Tibial artery (tissue), 4 donors: ENCODE measurements at places on chromosomes 6 and 20.

GRCh38 chr6:36339146-36339545 is 2.5 kb upstream of the BNIP5 start:
- peak; percentile 56 for DNase-seq

GRCh38 chr20:60782959-60783625 is 469.0 kb upstream of the CDH4 start:
- DNase-seq, result no peak

DNA sequence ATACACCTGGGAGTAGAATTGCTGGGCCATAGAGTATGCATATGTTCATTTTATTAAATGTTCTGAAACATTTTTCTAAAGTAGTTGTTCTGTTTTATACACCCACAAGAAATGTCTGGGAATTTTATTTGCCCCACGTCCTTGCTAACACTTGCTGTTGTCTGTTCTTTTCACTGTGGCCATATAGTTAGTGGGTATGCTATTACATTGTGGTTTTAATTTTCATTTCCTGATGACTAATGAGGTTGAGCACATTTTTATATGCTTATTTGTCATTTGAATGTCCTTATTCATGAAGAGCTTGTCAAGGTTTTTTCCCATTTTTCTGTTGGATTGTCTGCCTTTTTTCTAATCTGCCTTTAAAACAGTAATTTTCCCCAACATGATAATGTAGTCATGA is 41.5 kb upstream of the TGM3 start:
- no peak for DNase-seq

DNA sequence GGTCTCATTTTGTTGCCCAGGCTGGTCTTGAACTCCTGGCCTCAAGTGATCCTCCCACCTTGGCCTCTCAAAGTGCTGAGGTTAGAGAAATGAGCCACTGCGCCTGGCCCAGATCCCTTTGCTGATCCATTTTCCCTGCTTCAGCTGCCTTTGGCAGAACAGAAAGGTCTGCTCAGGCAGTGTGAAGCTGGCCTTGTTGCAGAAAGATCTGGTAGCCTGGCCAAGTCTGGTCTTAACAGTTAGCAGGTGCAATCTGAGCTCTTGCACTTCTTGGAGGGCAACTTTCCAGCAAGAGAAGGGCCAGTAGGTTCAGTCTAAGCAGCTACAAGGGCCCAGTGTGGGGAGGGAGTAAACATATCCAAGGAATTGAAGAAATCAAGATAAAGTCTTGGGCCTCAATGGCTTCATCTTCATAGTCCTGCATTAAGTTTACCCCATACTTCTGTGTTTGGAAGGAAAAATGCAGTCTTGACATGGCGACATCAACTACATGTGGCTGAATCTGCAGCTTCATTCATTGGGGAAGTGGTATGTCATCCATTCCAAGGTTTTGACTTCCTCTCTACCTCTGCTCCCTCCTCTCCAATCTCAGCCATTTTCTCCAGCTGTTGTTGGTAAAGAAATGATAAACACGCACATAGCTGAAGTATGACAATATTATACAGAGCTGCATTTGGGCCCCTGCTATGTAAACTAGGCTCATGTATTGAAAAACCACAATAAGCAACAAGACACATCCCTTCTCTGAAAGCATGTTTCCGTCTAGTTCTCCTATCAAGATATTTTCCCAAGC is 39.0 kb upstream of the NEDD9 start:
- DNase-seq, result no peak

DNA sequence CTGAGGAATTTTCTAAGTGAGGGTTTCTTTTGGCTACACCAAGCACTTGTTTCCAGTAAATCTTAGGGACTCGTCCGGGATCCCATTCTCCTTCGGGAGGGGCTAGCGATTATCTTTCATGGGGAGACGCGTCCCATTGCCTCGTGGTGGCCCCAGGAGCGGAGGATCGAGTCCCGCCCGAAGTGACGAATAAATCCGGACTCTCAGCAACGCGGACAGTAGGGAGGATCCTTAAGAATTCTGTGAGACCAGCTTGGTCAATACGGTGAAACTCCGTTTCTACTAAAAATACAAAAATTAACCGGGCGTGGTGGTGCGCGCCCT is 69.1 kb upstream of the PRSS16 start:
- DNase-seq, result no peak

GRCh38 chr20:61657721-61658377 is 405.8 kb downstream of the CDH4 start:
- DNase-seq, result no peak

GRCh38 chr6:1614448-1615150 is 4.9 kb downstream of the FOXC1 start:
- DNase-seq, result no peak

DNA sequence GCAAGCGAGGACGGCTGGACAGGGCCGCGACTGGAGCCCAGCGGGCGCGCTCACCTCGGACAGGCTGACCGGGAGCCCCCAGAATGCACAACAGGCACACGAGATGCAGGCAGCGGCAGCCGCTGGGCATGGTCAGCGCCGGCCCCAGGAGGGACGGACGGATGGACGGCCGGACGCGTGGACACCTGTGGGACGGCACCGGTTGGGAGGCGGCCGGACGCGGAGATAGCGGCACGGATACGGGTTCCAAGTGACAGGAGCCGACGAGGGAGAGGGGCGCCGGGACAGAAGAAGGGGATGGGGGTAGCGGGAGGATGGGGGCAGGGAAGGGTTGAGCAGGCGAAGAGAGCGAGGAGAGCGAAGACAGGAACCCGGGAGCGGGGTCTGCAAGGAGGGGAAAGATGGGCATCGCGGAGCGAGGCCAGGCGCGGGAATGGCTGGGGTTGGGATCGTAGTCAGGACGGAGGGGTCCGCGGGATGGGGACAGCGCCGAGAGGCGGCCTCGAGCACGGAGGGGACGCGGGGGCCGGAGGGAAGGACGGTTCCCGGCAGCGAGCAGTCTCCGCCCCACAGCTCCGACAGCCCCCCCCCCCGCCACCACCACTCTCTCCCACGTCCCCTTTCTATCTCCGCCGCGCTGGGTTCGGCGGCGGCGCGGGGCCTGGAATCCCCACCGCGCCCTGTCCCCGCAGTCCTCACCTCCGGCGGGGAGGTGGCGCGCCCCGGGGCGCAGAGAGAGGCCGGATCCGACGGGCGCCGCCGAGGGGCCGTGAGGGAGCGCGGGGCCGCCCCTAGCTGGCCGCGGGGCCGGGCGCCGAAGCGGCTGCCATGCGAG is 435 bp downstream of the DLK2 start:
- peak; percentile 79 for DNase-seq

DNA sequence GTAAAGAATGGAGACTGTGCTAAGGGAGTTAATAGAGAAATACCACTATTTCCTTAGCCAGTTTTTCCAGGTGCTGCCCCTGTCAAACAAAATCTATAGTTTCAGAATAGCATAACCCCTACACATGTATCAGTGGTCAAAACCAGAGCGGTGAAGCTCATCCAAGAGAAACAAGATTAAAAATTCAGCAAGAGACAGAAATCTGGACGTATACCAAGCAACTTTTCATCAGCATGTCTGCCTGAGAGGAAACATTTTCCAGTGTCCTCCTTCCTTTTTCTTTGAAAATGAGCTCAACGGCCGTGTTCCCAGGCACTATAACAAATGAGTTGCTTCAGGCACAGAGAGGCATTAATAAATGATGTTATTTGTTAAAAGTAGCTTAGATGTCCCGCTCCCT is 416.5 kb downstream of the BCKDHB start:
- DNase-seq, result no peak

DNA sequence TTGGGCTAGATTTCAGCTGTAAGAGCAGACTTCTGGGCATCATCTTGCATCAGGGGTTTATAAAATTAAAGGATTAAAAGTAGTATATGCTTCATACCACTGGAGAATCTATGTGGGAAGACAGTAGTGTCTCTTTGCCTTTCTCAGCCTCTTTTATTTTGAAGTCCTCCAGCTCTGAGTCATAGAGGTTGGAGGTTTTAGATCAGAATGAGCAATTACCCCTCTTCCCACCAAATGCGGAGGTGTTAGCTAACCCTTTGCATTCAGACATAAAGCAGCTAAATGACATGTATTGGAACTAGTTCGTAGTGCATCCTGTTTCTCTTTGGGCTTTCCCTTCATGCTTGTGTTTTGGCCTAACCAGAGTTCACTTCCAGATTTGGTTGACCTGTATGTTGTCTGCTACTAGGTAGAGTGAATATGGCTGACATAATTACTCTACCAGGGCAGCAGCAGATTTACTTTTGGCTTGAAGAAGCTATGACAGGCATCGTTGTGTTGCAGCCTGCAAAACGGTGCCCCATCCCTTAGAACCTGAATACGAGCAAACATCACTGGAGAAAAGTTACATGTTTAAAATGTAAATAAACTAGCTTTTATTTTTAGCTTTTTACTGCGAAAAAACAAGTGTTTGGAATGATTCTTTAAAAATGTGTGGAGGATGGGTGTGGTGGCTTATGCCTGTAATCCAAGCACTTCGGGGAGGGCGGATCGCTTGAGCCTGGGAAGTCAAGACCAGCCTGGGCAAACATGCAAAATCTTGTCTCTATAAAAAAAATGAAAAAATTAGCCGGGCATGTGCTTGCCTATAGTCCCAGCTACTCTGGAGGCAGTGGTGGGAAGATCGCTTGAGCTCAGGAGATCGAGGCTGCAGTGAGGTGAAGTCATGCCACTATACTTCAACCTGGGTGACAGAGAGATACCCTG is 82.2 kb downstream of the MYO6 start:
- DNase-seq, result no peak

DNA sequence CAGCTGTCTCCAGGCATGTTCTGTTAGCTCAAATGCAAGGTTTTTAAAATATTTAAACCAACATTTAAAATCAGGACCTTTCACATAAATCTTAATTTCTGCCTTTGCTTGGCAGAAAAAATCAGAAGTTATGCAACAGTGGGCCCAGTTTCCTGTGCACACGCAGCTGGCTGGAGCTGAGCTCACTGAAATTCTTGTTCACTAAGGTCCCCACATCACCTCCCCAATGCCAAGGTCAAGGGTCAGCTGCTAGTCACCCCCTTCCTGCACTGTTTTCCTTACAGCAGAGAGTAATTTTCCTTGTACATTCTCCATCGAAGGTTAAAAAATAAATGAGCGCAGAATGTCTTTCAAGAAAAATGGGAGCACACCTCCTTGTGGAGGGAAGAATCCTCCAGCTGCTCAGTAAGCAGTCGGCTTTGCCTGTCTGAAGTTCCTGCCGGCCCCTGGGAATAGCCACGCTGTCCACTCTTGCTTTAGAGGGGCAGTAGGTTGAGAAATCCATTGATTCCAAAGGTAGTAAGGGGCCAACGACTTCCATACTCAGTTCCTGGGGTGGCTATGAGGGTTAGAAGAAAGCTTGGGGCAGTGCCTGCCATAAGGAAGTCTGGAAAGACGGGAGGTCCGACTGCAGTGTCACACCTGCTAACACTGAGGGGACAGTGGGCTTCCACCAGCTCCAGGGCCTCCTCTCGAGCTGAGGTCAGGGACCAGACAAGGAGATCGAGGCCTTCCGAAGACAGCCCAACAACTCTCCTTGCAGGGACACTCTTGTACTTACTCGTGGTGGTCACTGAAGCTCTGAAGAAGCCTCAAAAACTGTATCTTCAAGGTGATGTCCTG is 56.8 kb downstream of the MYH7B start:
- DNase-seq, result peak; percentile 20

DNA sequence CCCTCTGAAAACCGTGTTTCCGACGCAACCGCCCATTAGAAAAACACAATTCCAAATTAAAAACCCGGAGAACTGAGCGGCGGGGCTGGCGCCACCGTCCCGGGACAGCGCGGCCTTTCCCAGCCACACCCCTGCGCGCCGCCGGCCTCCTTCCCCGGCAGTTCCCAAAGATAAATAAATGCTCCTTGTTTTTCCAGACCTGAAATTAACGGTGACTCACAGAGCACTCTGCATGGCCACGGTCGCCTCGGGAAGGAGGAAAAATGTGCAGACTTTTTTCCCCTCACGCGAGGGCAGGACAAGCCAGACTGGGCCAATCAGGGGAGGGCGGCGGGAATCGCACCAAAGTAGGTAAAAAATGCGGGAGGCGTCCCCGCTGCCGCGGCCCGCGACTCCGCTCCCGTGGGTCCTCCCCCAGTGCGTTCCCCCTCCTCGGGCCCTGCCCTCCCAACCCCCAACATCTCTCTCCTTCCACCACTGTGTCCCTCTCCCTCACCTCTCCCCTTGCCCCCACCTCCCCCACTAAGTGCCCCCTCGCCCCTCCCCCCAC is 828 bp upstream of the DSTN start:
- DNase-seq, result peak; percentile 99

DNA sequence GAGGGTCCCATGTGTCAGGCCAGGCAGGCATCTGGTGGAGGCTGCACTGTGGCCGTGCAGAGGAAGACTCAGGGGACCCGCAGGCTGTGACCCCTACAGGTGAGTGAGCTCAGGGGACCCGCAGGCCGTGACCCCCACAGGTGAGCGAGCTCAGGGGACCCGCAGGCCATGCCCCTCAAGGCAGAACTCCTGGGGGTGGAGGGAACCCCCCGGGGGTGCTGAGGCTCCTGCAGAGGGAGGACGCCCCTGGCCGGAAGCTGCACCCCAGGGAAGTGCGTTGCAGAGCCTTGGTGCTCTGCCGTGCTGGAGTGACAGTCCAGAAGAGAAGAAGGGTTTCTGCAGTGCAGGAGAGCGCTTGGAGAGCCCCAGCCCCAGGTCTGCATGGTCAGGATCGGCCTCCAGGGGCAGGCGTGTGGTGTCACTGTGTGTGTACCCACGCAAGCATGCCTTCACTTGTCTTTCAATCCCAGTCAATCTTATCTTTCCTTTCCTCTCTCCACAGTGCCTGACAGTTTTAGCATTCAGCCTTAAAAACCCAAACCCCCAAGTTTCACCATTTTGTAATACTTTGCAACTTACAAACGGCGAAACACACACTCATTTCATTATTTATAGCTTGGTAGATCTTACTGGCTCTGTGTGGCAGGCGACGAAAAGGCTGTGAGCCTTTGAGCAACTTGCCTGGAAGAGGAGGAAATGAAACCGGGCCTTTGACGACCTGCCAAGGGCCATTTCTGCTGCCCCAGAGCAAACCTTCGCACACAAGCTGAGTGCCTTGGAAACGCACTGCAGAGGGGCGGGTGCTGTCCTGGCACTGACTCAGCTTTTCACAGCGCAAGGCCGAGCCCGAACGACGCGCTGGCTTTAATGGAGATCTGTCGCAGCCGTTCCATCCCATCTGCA is 101.4 kb upstream of the AGPAT4 start:
- DNase-seq, result peak; percentile 84

DNA sequence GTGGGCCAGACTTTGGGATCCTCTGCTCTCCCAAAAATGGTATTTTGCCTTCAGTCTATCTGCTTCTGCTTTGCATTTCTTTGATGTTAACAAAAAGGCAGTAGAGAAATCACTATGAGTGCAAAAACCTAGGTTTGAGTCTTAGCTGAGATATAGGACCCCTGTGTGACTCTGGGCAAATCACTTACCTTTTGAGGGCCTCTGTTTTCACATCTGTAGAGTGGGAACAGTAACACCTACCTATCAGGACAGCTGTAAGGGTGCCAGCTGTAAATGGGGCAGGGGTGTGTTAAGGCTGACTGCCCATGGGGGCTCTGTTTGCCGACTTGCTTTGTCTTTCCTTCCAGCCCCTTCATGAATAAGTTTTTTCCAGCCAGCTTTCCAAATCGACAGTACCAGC is 30.4 kb downstream of the HM13 start:
- DNase-seq, result no peak

DNA sequence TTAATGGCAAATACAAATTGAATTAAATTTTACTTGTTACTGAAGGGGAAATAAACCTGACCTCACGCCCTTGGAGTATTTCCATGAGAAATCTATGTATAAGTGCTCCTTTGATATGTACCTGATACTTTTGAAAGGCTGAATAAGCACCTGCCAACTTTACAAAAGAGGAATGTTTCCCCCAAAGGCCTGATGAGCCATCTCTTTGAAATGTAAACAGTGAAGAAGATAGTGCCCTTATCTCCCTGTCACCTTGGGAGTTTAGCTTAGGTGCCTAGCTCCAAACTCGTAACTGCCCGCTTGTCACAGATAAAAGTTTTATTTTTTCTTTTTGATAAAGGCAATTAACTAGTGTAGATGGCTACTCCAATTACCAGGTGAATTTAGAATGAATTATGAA is 1.1 kb upstream of the ZNF343 start:
- no peak for DNase-seq
